Spinal cord (tissue), 10 donors: ENCODE measurements at places on chromosomes 7 and 10. TPM values are rescaled to one million over a fixed set of nuclear protein-coding genes. Genes with fewer than 3 reads are reported as not detected.

DNA sequence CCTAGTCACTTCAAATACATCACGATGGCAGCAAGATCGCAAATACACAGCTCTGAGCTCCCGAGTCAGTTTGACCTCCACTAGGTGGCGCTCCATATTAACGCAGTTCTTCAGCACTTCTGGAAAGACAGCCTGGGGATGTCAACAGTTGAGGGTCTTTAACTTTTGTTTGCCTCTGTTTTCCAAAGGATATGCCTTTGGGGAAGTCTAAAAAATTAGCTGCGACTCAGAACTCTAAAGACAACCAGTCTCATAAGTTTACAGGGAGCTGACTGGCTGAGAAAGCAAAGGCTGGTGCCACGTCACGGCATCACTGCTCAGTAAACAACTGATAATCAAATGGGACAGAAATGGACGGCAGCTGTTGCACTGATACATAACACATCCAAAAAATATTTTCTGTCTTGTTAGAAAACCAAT lies 458.8 kb downstream of the SORCS1 start:
- DNase-seq, result peak; percentile 97

DNA sequence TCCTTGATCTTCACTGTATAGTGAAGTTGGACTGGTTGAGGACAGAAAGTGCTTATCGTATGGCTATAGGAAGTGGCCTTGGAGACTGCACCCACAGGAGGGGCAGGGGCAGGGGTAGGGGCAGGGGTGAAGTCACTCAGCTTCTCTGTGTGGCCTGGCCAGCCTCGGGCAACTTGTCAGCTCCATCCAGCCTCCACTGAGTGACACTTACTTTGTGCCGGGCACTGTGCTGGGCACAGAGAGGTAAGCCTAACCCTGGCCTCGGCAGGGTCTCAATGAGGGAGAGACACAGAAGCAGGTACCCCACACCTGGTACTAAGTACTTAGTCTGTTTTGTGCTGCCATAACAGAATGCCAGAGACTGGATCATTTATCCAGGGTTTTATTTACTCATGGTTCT lies 99.3 kb upstream of the CTBP2 start:
- no peak for DNase-seq

DNA sequence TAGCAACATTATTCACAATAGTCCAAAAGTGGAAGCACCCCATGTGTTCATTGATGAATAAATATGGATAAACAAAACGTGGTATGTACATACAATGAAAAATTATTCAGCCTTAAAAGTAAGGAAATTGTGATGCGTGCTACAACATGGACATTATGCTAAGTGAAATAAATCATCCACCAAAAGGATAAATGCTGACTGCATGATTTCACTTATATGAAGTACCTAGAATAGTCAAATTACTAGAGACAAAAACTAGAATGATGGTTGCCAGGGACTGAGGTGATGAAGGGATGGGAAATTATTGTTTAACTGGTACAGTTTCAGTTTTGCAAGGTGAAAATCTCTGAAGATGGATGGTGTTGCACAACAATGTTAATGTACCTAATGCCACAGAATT lies 56.6 kb downstream of the THSD7A start:
- DNase-seq, result peak; percentile 11

DNA sequence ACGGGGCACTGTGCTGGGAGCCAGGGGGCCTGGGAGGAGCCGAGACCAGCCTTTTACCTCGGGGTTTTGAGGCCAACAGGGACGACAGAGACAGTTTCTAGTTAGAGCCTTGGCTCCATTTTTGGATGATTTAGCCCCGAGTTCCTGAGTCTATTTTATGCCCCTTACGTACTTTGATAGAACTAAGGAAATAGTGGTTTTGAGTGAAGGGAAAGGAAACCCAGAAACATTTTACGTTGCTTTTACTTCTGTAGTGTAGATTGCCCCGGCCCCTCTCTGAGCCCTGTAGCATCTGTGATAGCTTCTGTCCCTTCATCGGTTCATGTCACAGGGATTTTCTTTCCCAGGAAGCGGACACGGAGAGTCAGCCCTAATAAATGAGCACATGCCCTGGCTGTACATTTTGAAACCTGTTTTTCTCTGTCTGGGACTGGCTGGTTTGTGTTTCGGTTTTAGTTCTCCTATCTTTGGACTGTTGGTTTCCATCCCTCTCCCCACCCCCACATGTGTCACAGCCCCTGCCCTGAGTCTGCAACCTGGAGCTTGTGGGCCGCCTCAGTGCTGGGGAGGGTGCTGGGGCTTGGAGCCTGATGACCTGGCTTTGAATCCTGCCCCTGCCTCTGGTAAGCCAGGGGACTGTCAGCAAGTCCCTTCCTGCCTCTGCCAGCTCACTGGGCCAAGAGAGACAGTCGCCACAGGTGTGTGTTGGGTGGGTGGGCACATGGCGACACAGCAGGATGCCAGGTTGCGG lies 6.9 kb upstream of the ORAI2 start:
- DNase-seq, result no peak

GPR15LG gene
- total RNA-seq, result not detected
